ENCODE measurements at places on chromosomes 4 and X.
A peak's percentile ranks its signal among the peaks of the same experiment; 100 is the strongest.

GRCh38 chr4:8160233-8160560 lies 1.6 kb upstream of the ABLIM2 start:
- DNase-seq, result no peak

DNA sequence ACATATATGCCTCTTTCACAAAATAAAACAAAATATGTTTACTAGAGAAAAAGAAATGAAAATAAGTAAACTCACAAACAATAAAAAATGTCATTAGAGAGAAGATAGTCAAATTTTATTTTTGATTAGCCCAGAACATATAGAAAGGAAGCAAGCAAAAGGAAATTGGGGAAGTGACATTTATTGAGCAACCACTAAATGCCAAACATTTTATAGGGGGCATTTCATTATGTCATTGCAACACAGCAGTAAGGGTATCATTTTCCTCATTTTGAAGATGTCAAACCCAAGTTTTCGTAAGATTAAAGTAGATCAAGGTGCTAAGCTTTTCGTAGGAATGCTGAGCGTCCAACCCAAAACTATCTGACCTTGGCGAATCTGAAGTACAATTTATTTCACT lies 1331.5 kb upstream of the PABPC4L start:
- DNase-seq, result no peak

DNA sequence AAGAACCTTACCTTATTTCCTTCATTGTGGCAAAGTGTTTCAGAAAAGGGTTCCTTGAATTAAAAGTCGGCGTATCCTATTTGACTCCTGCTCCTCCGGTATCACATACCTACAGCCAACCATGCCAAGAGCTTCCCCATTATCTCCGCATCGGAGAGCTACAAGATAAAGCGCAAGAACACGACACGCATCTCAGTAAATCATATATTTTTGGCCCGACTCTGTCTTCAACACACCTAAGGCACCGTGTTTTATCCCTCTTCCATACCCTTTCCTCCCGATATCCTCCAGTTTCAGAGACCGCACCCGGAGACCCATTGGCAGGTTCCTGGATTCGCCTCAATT lies 497 bp upstream of the THAP9 start:
- no peak for DNase-seq

DNA sequence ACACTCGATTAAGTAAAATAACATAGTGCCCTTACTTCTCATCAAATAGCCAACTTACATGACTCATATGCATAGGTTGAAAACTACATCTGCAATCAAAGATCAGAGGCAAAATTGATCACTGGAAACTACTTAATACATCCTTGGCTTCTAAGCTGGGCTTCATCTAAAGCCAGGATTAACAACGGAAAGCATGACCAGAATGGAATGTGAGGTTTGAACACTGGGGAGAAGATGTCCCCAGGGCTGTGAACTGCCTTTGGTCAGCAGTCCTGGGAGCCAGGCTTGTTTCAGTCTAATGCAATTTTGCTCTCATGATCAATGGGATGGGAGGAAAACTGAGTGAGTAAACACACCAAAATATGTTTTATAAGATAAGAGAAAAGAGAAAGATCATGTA lies 192.5 kb upstream of the TTC29 start:
- DNase-seq, result no peak

DNA sequence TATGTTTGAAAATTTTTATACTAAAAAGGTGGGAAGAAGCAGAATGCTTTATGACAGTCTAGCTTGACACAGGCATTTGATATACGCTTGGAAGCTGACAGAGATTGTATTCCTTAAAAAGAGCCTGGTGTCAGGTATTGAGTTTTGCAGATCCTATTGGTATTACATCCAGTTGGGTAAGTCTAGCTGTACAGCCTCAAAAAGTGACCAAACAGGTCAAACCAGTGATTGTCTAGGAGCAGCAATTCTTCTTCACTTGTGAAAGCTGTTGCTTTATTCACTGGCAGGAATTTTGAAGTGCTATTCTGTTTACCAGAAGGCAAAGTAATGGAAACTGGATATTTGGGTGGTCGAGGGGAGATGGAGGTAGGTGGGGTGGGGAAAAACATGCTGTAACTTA lies 77.5 kb downstream of the UCHL1 start:
- no peak for DNase-seq

GRCh38 chr4:113384600-113384999 lies 335.1 kb downstream of the ANK2 start:
- no peak for DNase-seq

- DNase-seq, result no peak
Observed at GRCh38 chrX:96538104-96538725, 146.4 kb upstream of the DIAPH2 start.

GRCh38 chr4:105306158-105306781 lies 159.6 kb downstream of the TET2 start:
- DNase-seq, result no peak

DNA sequence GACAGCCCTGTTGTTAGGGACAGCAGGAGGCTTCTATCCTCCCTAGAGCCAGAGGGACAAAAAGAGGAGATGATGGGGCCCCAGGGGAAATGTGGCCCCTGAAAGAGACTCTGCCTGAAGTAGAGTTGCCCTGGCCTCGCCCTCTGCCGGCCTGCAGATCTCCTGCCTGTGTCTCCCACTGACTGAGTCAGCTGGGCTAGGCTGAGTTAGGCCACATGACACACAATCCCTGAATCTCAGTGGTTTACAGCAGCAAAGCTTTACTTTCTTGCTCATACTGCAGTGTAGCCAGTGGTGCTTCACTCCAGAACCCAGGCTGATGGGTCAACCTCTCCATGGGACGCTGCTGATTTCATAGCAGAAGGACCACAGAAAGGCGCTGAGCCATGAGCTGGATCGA lies 23.5 kb downstream of the DRD5 start:
- no peak for DNase-seq

- DNase-seq, result no peak
Observed at GRCh38 chr4:2402048-2402842, 16.2 kb downstream of the ZFYVE28 start.

DNA sequence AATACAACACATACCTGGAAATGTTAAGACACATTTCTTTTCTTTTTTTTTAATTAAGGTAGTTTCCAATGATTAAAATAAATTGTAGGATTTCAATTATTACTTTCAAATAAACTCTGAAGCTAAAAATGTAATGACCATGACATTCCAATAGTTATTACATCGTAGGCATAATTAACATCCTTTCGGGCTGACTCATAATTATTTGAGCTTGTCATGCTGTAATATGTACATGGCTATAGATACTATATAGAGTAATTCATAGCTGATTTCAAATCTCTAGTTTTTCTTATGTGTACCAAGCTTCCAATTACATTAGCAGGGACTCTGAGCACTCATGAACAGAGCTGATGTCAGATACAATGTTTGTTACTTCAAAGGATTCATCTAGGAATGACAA lies 125.7 kb upstream of the GABRG1 start:
- DNase-seq, result no peak

GRCh38 chr4:111641813-111642579 lies 503.3 kb upstream of the FAM241A start:
- DNase-seq, result peak; percentile 93

DNA sequence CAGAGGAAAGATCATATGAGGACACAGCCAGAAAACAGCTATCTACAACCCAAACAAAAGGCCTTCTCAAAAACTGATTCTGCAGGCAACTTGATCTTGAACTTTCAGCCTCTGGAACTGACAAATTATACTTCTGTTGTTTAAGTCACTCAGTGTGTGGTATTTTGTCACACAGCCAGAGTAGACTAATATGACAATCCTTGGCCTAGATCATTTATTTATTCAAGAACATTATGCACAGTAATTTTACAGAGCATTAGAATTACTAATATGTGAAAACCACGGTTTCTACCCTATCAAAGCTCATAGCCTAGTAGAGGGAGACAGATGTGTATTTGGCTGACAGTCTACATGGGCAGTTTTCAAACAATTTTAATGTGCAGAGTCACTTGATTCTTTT lies 167.8 kb upstream of the PCDH18 start:
- no peak for DNase-seq

GRCh38 chr4:159015841-159016240 lies 87.0 kb upstream of the RAPGEF2 start:
- peak; percentile 48 for DNase-seq

GRCh38 chr4:115396034-115396433 lies 282.6 kb upstream of the NDST4 start:
- no peak for DNase-seq

GRCh38 chrX:106954041-106954440 lies 33.8 kb downstream of the CLDN2 start:
- no peak for DNase-seq
